ENCODE measurements at places on chromosomes 11 and 22. TPM values are rescaled to one million over a fixed set of nuclear protein-coding genes. Genes with fewer than 3 reads are reported as not detected.
A peak's percentile ranks its signal among the peaks of the same experiment; 100 is the strongest.

DNA sequence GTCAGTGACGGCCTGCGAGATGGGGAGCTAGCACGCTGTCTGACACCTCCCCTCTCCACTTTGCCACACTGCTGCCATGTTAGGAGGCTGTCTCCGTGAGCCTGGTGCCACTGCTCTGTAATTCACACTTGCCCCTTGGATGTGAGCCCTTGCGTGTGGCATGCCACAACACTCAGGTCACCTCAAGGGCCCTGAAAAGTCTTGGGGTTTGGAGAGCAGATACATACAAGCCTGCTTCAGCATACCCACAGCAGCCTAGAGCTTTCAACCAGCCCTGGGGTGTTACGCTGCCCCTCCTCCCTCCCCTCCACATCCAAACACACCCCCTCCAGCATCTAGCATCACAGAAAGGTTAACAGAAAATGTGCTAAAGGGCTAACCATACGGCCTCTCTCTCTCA is 69.5 kb upstream of the TBCEL start:
- no peak for DNase-seq

- no peak for DNase-seq
These were observed 7.1 kb downstream of the CD44 start for GRCh38 chr11:35146074-35146521.

GRCh38 chr11:114192841-114193389 is 103.3 kb upstream of the NNMT start:
- DNase-seq, result no peak

DNA sequence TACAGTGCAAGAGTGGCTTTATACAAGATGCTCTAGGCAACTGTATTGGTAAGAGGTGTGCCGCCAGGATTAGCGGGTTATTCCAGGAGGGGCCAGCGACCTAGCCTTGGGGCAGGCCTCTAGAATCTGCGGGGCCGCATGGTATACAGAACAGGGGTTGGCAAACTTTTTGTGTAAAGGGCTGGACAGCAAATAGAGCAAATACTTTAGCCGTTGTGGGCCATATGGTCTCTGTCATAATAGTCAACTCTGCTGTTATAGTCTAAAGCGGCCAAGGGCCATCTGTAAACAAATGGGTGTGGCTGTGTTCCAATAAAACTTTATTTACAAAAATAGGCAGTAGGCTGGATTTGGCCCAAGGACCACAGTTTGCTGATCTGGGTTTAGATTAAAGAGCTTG is 32.6 kb downstream of the FBLN1 start:
- DNase-seq, result no peak

IFITM10 gene
- 2.0 TPM for total RNA-seq

GRCh38 chr11:104338186-104338585 is 174.2 kb upstream of the PDGFD start:
- DNase-seq, result no peak

MIOX gene
- not detected for total RNA-seq

DNA sequence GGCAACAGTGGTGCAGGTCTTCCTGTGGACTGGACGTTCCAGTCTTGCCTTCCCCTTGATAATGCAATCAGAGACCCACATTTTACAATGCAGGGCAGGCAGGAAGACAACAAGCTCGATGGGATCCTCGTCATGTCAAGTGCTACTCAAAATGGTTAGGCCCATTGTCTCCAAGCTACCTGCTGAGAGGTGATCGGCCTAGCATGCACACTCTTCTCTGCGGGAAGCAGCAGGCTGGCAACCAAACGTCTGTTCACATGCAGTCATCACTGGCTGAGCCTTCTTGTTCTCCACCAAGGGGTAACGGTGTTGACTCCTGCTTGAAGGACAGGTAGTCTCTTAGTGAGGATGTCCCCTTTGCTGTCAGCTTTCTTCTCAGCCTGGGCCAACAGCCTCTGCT is 25.5 kb upstream of the CD82 start:
- DNase-seq, result no peak

ATG2A gene
- total RNA-seq, result 6.0 TPM

DNA sequence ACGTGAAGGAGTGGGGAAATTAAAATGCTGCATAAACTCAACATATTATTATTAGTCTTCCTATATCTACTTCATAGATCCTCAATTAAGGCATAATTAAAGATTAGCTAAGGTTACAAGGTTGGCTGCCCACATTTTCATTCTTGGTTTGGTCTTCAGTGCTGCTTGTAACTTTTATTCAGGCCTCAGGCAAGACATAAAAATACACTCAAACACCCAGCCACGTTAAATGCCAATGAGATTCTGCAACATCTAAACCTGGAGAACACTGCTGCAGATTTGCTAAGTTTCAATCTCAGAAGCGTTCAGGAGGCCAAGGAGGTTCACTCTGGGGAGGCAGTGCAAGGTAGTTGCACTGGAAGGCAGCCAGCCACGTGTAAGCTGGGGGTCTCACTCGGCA is 358.7 kb upstream of the NARS2 start:
- DNase-seq, result no peak

- peak; percentile 49 for DNase-seq
These were observed 267.6 kb upstream of the TENM4 start for GRCh38 chr11:79708319-79708932.

- no peak for DNase-seq
These were observed 84.5 kb downstream of the AASDHPPT start for GRCh38 chr11:106161775-106162634.

GRCh38 chr11:26704249-26704648 is 17.6 kb downstream of the SLC5A12 start:
- no peak for DNase-seq

Data from H4 (cell line).